Aorta (tissue), 5 donors: ENCODE measurements at places on chromosomes 7 and 10. TPM values are rescaled to one million over a fixed set of nuclear protein-coding genes. Genes with fewer than 3 reads are reported as not detected.

The DMBT1 gene
- 0.12 TPM for total RNA-seq

DNA sequence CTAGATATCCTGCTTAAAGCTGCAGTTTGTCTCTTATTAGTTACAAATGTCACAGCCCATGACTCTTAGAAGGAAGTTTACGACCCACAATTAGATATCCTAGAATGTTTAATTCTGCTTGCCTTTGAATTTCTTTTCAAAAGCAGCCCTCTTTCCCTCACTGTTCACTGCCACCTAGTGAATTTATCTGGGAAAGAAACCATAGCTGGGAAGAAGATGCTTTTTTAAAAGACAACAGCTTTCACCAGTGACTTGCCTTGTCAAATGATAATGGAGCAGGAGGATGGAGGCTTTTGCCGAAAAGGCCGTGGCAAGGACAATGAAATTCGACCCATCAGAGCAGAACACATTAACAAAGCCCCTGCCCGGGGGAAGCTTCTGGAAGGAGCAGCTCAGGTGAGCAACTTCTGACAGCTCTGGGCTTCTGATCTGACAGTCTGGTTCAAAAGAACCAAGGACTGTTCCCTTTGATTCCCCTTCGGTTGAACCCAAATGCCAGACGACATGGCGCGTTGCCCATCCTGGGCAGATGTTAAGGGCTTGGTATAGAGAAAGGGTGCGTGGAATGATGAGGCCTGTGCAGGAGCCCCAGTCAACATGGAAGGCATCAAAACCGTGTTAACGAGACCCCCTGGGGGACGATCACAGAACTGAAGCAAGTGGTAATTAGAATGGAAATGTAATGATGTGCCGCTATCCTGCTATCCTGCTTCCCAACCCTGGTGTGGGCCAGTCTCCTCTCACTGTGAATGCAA is 236.8 kb downstream of the FRMD4A start:
- H3K27ac ChIP-seq: no peak overlapping the region
- H3K4me3 ChIP-seq: no peak overlapping the region
- no peak for DNase-seq
- no peaks in the 10 kb centered on the region for H3K4me1 ChIP-seq
- H3K36me3 ChIP-seq: no peaks in the 10 kb centered on the region

DNA sequence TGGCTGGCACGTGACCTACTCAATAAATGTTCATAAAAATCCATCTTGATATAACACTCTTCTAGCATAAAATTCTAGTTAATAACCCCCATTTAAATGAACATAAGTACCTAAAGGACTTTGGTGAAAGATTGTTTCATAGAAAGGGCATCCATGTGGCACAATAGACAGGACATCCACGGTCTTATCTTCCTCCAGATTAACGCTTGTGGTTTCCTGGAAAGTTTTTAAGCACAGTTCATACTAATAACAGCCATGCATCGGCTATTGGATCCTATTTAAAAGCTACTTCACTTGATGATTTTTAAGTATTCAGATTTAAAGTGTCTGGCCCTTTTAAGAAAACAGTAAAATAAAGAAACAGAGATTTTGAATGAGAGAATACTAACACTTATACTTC is 288.3 kb downstream of the AHR start:
- no peak for DNase-seq
- H3K4me1 ChIP-seq: no peaks in the 10 kb centered on the region

- peaks cover 4% of the 10 kb centered on the region for H3K36me3 ChIP-seq
- no peak for DNase-seq
- no peaks in the 10 kb centered on the region for H3K4me1 ChIP-seq
- H3K27me3 ChIP-seq: no peaks in the 10 kb centered on the region
Measured at GRCh38 chr7:149171892-149172533, 23.3 kb upstream of the ZNF282 start.

The PDK4 gene
- 34.1 TPM for total RNA-seq

The WBP1L gene
- total RNA-seq: 84.7 TPM

DNA sequence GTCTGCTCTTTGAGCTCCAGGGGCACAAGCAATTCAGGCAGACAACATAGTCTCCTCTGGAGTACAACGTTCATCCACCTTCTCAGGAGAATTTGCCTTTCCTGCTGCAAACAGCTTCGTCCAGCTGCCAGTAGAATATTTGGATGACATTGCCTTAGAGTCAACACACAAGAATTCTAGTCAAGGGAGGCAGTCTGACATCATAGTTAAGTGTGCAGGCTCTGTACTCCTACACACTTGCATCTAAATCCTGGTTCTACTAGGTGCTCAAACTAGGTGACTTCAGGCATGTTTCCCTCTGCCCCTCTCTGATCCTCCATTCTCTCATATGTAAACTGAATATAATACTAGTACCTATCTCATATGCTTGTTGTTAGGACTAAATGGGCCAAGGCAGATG is 314.8 kb downstream of the HPSE2 start:
- no peaks in the 10 kb centered on the region for H3K27me3 ChIP-seq
- H3K36me3 ChIP-seq: no peaks in the 10 kb centered on the region
- no peak overlapping the region for H3K4me3 ChIP-seq
- H3K27ac ChIP-seq: no peak overlapping the region
